ENCODE measurements at places on chromosomes 6 and 20.

GRCh38 chr6:10883312-10884244 is 1.7 kb upstream of the GCM2 start:
- no peak for DNase-seq

DNA sequence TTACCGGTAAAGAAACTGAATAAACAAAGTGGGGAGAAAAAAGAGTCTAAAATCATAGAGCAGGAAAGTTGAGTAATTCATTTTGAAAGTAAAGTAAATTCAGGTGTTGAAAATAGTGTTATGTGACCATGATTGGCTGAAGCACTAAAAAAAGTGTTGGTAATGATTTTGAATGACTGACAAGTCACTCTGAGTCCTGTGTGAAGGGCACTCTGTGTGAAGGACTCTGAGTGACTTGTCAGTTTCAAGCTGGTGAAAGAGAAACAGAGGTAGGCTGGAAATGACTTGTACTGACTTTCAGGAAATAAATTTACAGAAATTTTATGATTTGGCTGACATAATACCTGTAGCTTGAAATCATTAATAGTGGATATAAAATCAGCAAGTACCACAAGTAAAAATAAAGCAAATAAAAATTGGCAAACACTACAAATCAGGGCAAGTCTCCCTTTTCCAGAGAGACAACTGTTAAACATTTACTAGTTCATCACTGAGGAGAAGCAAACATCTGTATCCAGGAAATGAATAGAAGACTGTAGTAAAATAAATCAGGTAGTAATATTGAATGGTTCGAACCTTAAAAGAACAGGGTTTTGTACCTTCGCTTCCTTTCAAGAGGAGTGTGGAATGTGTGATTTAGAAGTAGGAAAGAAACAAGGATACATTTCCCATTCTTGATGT is 630.6 kb downstream of the GRIK2 start:
- no peak for DNase-seq

DNA sequence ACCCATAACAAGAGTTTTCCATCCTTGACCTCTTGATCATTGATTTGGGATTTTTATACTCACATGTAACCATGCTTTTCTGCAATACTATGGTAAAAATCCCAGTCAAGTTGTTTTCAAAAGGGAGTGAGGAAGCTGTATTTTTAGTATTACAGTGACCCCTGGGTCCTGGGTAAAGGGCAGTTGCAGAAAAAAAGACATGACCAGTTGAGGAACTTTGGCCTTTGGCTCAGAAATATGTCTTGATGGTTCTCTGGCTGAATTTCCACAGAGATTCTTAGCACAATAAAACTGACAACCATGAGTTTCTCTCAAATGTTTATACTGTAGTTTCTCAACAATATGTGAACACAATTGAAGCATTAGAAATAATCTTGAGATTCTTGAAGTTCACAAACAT is 28.6 kb upstream of the PRL start:
- no peak for DNase-seq

- peak; percentile 62 for DNase-seq
Observed at GRCh38 chr6:34237722-34238584, 1.3 kb downstream of the HMGA1 start.

GRCh38 chr6:160931378-160932310 is 59.9 kb upstream of the MAP3K4 start:
- DNase-seq = no peak

GRCh38 chr6:51464956-51465355 is 622.5 kb downstream of the PKHD1 start:
- DNase-seq = no peak

GRCh38 chr20:2748551-2749342 is 51.7 kb downstream of the CPXM1 start:
- DNase-seq = no peak

GRCh38 chr6:15736297-15736696 is 73.5 kb upstream of the DTNBP1 start:
- DNase-seq = no peak

GRCh38 chr20:61976644-61977418 is 88.8 kb downstream of the TAF4 start:
- DNase-seq = no peak

DNA sequence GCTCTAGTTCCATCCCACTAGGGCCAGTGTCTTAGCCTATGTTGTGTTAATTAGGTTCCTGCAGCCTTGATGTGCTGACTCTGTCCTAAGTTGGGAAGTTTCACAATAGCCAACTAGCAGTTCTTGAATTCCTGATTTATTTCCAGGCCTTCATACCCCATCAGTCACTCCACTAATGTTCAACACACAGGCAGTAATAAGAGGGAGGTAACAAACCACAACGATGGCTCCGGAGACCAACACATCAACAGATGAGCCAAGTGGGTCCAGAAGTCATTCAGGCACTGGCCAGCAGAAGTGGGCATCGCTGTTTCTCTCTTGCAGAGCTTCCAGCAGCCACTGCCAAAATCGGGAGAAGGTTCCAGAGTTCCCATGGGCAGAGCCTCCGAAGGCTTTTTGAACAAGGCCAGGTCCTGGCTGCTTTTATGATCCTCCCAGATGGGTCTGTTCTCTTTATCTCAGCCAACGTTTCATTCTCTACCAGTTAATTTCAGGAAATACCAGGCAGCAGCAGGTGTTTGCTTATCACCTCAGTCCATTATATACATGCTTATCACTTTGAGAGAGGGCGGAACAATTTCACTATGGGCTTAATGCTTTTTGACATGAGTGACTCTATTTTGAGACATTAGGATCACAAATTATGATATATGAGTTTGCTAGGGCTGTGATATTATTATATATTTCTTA is 48.5 kb upstream of the NOP56 start:
- DNase-seq = no peak

DNA sequence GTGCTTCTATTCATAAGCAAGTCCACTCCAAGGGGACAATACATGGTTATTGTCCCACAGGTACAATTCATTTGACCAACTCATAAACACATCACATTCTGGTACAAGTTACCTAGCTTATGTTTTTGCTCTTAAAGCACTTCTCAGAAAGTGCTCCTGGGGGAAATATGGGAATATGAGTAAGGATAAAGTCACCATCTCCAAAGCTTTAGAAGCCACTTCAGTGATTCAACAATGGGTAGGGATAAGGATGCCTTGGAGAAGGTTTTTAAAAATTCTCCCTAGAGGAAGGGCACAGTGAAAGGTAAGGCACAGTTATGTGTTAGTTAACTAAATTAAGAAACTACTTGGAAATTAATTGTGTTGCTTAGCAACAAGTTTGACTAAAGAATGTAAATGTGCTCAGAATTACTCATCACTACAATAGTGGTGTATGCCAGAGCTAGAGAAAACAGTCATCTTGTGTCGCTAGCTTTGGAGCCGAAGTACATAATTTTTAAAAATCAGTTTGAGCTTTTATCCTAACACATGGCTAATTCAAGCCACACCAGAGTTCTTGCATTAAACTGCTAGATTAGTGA is 39.5 kb upstream of the LAMP5 start:
- no peak for DNase-seq

- DNase-seq = no peak
Observed at GRCh38 chr6:49025273-49026240, 437.5 kb downstream of the MMUT start.

GRCh38 chr6:139540276-139540675 is 165.8 kb upstream of the CITED2 start:
- DNase-seq = no peak

Data from activated CD4-positive, alpha-beta T cell treated with anti-CD3 and anti-CD28 coated beads for 1 hour (primary cell).